HFF-Myc (cell line): ENCODE measurements at places on chromosomes 11 and 22.

GRCh38 chr11:69637941-69638871 is 2.8 kb upstream of the CCND1 start:
- DNase-seq = no peak

GRCh38 chr11:7246179-7246578 is 5.5 kb upstream of the SYT9 start:
- no peak for DNase-seq

DNA sequence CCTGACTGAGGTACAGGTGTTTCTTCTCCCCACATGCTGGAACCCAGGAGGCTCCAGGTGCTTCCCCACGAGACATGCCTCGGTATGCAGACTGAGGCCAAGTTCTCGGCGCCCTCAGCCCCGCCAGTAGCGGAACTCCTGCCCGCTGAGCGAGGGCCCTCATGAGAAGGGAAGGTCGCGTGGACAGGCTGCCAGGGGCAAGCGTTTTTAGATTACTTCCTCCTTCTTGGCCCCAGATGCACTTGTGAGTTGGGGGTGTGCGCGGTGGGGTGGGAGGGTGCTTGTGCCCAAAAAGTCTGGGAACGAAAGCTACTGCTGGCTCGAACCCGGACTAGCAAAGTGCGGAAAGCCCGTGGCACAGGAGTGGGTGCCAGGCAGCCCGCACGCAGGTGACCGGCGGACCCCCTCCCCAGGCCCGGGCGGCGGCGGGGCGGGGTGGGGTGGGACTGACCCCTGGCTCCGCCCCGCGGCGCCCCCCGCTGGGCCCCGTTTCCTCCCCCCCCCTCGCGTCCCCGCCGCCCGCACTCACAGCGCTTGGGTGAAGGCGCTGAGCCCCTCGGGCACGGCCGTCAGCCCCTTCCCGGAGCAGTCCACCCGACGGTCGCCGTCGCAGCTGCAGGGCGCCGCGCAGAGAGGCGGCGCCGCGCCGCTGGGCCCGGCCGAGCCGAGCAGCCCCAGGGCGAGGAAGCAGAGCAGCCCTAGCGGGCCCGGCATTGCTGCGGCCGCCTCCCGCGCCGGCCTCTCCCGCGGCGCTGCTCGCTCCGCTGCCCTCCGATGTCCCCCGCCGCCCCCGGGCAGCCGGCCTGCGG is 797 bp downstream of the LGR4 start:
- DNase-seq = no peak

DNA sequence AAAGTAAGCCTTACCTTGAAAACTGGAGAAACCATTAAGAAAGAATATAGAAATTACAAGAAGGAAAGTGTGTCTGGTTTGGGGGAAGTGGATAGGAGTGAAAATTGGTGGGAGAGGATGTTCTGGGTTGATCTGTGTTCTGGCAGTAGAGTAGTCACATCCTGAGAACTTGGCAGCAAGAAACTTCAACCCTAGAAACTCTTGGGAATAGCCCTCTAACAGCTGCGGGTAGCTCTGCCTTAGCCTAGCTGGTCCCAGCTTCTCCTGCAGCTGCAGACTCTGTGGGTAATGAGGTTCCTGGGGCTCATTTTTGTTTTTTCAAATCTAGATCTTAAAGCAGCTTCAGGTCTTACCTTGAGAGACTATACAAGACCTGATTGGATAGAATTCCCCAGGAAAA is 24.2 kb upstream of the OR6X1 start:
- no peak for DNase-seq

GRCh38 chr11:90344546-90344945 is 121.7 kb upstream of the CHORDC1 start:
- DNase-seq = no peak

- no peak for DNase-seq
Observed at GRCh38 chr11:130128626-130129025, 31.0 kb upstream of the ST14 start.

DNA sequence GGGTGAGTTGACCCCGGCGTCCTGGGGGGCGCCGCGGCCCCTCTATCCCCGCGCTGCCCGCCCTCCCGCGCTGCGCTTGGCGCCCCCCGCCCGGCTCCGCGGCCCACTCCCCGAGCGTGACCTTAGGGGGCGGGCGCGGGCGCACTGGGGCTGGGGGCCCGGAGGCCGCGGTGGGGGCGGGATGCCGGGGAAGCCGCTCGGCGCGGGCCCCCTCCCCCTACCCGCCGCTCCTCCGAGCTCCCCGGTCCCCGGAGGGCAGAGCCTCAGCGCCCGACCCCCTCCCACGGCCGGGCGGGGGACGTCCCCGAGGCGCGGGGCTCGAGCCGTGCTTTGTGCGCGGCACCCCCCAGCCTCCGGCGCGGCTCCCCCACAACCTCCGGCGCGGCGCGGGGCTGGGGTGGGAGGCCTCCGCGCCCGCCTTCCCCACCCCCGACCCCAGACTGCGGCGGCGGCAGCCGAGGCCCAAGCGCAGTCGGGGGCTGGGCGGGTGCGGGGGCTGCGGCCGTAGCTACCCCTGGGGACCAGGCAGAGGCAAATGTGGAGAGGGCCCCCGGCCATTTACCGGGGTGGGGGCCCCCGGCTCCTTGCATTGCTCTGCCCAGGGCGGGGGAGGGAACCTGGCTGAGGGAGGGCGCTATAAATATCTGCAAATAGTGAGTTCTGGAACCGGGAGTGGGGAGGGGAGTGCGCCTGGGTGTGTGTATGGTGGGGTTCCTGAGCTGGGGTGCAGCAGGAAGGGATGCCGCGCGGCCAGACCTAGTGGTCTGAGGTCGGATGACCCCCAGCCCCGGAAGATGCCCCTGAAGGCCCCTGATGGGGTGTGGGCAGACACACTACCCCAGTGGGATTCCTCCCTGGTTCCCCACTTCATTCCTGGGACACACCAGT is 988 bp downstream of the MGAT3 start:
- no peak for DNase-seq

GRCh38 chr11:12890476-12890875 is 118.6 kb upstream of the RASSF10 start:
- no peak for DNase-seq

- no peak for DNase-seq
Observed at GRCh38 chr11:21634491-21634890, 558.4 kb upstream of the ANO5 start.

GRCh38 chr11:62352355-62353336 is 15.4 kb downstream of the ASRGL1 start:
- no peak for DNase-seq

DNA sequence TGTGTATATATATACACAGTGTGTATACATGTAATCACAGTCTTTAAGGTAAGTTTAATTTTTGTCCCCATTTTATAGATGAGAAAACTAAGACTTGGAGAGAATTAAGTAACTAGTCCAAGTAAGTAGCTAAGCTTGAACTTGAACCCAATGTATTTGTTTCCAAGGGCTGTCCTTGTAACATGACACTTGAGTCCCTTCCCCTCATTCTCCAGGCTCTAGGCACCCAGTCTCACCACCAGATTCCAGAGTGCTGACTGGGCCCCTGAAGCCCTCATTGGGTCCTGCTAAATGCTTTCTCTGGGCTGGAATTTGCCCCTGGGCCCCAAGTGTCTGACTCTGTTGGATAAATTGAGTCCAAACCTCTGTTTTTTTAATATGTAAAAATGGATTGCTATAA is 45.5 kb downstream of the ADM start:
- no peak for DNase-seq

GRCh38 chr22:19705181-19705934 is 8.9 kb upstream of the SEPTIN5 start:
- DNase-seq = no peak

- no peak for DNase-seq
Observed at GRCh38 chr11:123454060-123454651, 24.1 kb downstream of the GRAMD1B start.
